Left cardiac atrium (tissue), 4 donors: ENCODE measurements at places on chromosomes 2 and 18. TPM values are rescaled to one million over a fixed set of nuclear protein-coding genes. Genes with fewer than 3 reads are reported as not detected.

The KCNG2 gene
- total RNA-seq: not detected

- DNase-seq: no peak
Measured at GRCh38 chr2:161141033-161141432, 19.2 kb upstream of the TANK start.

The TNS1 gene
- 436 TPM for total RNA-seq

GRCh38 chr2:30201990-30202389, 29.3 kb upstream of the LBH start:
- DNase-seq: peak; percentile 43

- no peak for DNase-seq
Measured at GRCh38 chr2:102064679-102065674, 73.2 kb downstream of the IL1R2 start.

The YES1 gene
- total RNA-seq: 32.6 TPM

GRCh38 chr2:138514173-138514572, 12.6 kb downstream of the SPOPL start:
- no peak for DNase-seq

- no peak for DNase-seq
Measured at GRCh38 chr2:237931205-237931721, 35.6 kb upstream of the UBE2F start.

The SKOR2 gene
- total RNA-seq: not detected

DNA sequence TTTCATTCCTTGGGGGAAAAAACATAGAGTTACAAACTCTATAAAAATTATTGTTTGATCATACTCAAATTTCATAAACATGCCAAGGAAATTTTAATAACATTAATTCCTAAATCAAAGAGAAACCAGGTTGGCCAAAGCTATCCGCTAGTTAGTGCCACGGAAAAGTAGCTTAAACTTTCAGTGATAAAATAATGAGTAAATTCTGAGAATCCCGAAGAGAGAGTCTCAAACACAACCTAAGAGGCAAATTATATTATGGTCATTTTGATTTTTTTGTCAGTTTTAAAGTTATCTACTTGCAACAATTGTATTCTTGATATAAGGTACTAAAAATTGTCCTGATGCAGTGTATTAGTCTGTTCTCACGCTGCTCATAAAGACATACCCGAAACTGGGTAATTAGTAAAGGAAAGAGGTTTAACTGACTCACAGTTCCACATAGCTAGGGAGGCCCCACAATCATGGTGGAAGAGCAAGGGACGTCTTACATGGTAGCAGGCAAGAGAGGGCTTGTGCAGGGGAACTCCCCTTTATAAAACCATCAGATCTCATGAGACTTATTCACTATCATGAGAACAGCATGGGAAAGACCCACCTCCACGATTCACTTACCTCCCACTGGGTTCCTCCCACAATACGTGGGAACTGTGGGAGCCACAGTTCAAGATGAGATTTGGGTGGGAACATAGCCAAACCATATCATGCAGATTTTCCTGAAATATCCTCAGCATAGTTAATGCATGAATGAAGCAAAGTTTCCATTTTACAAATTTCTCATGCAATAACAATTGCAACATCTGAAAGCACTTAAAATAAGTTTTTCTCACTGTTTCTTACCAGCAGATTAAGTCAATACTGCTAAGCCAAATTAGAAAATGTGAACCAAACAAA, 205.9 kb upstream of the STK17B start:
- DNase-seq: no peak

DNA sequence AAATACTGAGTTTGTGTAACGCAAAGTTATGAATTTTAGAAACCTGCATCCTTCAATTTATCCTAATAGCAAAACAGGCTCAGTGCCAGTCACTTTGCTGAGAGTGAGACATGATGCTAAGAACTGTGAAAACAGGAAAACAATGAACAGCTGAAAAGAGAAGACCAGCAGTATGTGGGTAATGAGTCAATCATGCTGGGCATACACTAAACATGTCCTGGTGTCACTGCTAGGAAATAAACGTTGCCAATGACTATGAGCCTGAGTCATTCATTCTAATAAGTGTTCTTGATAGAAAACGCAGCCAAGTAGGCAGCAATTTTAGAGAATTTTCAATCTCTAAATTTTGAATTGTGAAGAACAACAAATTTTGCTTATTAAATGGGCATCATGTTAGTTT, 237.3 kb downstream of the GALR1 start:
- DNase-seq: no peak

- DNase-seq: no peak
Measured at GRCh38 chr2:132969371-132969985, 299.5 kb upstream of the LYPD1 start.

DNA sequence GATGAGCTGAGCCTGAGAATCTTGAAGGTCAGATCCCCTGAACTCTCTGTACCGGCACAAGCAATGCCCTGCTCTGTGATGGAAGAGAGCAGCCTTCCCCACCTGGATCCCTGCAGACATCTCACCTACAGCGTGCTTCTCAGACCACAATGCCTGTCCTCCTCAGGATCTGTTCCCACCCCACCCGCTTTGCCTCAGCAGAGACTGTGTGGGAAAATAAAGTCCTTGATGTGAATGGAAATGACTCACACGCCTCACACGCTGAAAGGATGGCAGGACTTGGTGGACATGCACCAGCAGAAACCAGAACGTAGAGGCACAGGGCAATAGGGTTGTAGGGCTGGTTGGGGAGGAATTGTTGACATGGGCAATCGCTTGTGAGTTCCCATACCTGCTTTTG, 117.9 kb upstream of the POU3F3 start:
- no peak for DNase-seq

GRCh38 chr2:55357927-55358326, 61.7 kb downstream of the CCDC88A start:
- DNase-seq: no peak

DNA sequence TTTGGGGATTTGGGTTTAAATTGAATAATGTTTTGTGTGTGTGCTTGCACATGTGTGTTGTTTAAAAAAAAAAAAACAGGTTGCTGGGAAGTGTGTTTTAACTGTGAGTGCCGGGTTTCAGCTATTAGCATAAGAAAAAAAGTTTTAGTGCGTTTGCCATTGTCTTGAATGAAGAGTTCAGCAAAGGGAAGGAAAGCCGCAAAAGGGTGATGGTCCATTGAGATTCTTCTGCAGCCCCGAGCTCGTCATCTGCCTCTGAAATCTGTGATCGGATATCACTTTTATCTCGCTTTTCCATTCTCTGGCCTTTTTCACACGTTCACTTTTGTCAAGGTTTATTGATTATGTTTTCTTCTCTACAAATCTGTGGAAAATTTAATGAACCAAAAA, 4.7 kb downstream of the GLI2 start:
- no peak for DNase-seq

The CCDC148 gene
- total RNA-seq: 1.1 TPM

GRCh38 chr2:46333912-46334311, 36.7 kb downstream of the EPAS1 start:
- DNase-seq: no peak

GRCh38 chr18:43819397-43819796, 542.1 kb upstream of the SYT4 start:
- DNase-seq: no peak

The NXPH2 gene
- total RNA-seq: not detected
